ENCODE measurements at places on chromosomes 2 and 18.

DNA sequence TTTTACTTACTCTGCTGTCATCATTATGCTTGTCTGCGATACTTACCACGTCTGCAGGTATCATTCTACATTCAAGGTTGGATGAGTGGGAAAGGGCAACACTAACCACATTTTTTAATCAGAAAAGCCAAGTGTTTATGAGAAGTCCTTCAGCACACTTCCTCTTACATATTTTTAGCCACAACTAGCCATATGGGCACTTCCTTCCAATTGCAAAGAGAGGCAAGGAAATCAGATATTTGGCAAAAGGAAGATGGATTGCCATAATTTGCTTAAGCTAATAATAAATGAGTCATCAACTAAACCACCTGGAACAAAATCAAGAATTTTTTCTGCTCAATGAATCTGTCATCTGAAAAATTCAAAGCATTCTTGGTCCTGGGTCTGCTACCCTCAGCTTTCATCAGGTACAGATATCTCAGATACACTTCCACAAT is 16.7 kb upstream of the MRO start:
- DNase-seq, result no peak

- peak; percentile 15 for DNase-seq
These were observed 722.3 kb downstream of the RNF144A start for GRCh38 chr2:7639476-7639875.

DNA sequence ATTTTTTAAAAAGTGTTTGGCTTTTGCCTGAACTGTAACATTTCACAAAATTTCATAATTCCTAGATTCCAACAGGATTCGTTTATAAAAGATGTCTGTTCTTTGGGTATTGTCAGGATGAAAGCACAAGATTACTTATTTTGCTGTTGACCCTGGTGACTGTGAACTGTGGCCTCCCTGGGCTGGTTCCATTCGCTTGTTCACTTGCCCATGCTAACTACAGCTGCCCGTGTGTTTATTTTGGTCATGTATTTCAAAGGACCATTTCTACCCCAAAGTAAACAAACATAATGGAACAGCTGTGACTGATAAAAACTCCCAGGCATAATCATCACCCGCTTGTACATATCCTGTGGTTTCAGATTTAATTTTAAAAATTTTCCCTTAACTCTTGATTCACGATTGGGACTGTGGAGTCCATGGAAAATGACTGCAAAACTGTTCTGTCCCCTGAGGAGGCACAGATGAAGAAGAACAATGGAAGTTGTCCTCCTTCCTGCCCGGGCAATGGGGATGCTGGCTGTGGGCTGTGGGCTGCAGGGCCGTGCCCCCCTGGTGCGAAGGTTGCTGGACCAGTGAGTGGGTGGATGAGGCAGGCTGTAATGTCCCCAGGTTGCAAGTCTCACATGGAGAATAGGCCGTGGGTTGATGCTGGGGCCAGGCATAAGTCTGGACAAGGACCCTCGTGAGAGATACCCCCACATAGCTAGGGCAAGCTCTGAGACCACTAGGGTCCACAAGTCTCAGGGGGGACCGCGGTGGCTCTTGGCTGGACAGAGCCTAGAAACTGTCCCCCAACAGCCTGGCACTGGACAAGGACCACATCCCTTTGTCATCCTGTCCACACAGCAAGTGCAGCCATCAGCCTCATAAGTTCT is 28.9 kb upstream of the HDAC4 start:
- no peak for DNase-seq

DNA sequence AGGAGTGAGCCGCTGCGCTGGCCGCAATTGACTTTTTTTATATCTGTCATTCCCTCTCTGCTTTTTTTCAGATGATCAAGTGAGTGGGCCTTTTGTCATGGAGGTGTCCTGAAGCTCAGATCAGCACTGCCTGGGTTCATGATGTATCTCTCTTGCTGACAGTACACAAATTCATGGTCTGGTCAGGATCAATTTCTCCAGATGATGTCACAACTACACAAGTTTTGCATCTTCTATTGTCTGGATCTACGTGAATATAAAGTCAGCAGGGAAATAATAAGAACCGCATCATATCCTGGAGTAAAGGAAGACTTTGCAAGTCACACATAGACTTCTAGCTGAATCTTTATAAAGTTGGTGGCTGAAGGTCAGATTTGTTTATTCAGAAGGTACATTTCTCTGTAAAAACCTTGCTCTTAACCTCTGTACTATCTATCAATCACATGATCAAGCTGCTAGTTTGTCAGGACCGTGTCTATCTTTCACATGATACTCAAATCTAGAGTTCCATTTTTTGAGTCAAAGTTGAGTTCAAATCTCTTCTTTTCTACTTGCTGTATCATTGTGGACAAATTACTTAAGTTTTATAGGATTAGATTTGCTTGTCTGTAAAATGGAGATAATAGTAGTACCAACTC is 13.1 kb upstream of the CD28 start:
- no peak for DNase-seq

- no peak for DNase-seq
These were observed 26.4 kb downstream of the ALK start for GRCh38 chr2:29894822-29895614.

- DNase-seq, result no peak
These were observed 85.1 kb downstream of the ANTXR1 start for GRCh38 chr2:69097891-69098655.

- no peak for DNase-seq
These were observed 3.2 kb downstream of the PIGN start for GRCh38 chr18:62183578-62184195.

GRCh38 chr18:45253973-45254708 is 361.1 kb upstream of the SLC14A2 start:
- DNase-seq, result no peak

DNA sequence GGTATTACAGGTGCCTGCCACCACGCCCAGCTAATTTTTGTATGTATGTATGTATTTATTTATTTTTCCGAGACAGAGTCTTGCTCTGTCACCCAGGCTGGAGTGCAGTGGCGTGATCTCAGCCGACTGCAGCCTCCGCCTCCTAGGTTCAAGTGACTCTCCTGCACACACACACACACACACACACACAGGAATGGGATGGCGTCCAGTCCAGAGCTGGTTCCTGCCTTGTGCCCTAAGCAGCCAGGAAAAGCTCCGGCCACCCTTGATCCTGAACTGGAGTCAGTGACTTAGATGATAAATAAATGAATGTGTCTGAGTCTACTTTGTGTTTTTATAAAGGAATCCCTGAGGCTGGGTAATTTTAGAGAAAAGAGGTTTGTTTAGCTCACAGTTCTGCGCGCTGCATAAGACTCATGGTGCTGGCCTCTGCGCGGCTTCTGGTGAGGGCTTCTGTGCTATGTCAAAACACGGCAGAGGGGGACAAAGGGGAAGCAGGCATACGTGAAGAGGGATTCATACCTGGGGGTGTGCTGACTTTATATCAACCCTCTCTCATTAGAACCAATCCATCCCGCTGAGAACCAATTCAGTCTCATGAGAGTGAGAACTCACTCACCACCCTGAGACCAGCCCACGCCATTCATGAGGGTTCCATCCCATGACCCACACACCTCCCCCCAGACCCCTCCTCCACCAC is 59.7 kb upstream of the PHLPP1 start:
- DNase-seq, result no peak

DNA sequence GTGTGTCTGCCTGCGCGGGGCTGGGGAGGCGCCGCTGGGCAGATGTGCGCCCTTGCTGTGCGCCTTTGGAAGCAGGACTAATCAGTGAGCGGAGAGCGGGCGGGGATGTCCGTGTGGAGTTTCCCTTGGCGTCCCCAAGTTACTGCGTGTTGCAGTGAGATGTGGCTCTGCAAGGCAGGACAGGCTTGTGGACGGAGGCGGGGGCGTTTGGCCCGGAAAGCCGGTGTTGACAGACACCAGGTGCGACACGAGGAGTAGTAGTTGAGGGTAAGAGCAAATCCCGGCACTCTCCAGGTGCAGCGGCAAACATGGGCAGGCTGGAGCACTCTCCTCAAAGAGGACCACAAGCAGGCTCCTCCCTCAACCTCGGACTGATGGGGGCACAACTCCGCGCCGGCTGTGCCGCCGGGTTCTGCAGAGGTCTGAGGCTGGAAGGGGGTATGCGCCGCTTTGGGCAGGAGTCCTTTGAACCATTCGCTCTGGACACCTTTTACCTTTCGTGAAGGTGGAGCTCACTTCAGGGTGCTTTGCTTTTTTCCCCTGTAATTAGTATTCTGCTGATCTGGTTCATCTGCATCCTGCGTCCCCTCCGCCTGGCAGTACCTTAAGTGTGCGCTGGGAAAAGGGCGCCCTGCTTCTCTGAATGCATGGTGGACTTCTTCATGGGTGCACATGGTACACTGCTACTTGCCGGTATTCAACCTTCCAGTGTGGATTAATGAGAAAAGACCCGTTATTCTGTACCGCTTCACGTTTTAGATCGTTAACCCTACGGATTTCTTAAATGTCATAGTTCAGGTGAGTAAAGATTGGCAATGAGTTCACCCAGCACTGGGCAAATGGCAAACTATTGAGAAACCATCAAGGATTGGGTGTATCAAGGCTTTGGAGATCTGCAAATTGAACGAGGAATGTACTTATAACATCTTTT is 608 bp downstream of the CDH7 start:
- no peak for DNase-seq

- peak; percentile 73 for DNase-seq
These were observed 1.4 kb downstream of the PSME4 start for GRCh38 chr2:53969285-53969967.

DNA sequence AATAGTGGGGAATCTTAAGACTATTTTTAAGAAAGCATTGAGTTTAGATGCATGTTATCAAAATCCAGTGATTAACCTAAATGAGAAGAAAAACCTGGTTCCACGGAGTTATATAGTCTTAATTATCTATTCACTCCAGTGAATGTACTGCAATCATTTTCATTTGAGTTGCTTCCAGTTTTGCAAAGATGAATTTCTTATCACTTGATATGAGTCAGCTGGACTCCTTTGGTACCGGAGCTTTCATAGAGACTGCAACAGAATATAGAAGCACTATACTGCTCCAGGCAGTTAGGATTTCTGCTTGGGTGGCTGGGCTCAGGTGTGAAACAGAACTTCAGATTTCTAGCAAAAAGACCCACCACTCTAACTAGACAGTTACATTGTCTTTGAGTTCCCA is 92.2 kb upstream of the NFU1 start:
- DNase-seq, result no peak

GRCh38 chr2:38099099-38100028 is 23.4 kb upstream of the CYP1B1 start:
- DNase-seq, result no peak

GRCh38 chr2:210816769-210817168 is 260.4 kb downstream of the CPS1 start:
- no peak for DNase-seq

DNA sequence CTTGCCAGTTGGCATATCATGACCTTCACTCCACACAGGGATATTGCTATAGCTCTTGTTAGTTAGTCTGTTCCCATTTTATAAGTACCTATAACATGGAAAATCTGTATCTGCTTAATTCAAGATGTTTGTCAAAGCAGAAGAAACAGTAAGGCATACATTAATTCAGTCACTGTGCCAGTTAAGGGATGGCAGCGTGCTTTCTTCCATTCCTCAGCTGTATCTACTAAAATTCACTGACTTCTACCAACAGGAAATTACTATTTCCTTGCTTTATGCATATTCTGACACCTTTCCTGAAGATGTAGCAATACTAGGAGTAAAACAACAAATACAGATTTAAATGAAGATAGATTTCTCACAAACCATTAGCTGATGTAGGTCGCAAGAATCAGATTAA is 59.9 kb downstream of the RNF152 start:
- DNase-seq, result no peak

- no peak for DNase-seq
These were observed 653.0 kb upstream of the CHAC2 start for GRCh38 chr2:53114582-53114981.

DNA sequence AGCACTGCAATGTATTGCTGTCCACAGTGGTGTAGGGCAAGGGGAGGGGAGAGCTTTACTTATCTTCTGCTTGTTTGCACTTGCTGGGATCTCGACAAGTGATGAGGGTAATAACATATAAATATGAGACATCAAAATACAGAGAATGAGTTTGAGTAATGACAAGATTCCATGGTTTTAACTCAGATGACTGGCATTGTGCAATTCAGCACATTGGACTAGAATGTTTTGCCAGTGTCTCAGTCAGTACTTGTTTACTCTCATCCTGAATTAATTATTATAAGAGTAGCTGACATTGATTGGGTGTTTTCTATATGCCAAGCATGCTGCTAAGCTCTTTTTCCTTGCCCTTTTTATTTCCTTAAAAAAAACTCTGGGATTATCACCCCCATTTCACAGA is 306.7 kb upstream of the MMADHC start:
- no peak for DNase-seq

DNA sequence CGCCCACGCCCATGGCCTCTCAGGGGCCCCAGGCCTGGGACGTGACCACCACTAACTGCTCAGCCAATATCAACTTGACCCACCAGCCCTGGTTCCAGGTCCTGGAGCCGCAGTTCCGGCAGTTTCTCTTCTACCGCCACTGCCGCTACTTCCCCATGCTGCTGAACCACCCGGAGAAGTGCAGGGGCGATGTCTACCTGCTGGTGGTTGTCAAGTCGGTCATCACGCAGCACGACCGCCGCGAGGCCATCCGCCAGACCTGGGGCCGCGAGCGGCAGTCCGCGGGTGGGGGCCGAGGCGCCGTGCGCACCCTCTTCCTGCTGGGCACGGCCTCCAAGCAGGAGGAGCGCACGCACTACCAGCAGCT is 2.4 kb downstream of the B3GNT7 start:
- peak; percentile 1 for DNase-seq

DNA sequence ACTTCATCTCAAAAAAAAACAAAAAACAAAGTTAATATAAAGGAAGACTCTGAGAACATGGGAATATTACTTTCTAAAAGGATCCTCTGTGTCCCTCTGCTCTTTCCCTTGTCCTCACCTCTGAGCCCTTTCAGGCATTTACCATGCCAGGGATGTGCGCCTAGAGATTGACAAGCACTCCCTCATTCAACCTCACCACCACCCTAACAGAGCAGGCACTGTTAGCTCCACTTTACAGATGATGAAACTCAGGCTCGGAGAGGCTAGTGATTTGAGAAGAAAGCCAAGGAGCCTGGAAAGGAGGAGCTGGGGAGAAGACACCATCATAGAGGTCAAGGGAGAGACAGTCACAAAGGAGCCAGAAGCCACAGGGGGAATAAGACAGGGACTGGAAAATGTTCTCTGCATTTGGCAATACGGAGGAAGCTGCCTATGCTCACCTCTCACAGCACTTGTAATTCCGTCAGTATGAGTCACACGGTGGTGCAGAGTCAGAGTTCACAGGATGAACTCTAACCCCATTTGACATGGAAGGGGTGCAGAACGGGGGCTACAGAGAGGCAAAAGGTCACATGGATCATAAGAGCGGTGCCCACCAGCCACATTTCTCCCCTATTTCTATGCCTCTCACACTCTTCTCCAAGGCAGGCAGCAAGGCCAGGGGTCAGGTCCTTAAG is 101.8 kb upstream of the NFU1 start:
- peak; percentile 35 for DNase-seq
